ENCODE measurements at places on chromosomes 3 and 15.

DNA sequence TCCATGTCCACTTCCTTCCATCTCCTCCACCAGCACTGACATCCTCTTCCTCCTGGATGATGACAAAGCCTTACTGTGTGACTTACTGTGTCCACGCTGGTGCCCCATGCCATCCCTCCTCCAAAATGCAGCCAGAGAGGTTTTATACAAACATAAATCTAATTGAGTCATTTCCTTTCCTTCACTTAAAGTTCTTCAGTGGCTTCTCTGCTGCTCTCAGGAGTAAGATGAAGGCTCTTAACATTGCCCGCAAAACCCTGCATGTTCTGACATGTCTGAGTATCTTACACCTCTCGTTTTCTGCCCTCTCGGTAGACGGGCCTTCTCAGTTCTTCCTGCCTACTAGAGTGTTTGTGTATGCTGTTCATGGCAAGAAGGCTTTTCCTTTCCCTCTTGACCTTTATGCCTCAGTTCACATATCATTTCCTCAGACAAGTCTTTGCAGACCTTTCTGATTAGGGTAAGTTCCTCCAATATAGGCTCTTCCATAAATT lies 175.5 kb downstream of the CFAP20DC start:
- no peak for DNase-seq

- DNase-seq: no peak
Observed at GRCh38 chr3:80408030-80408721, 640.4 kb upstream of the ROBO1 start.

GRCh38 chr3:175940881-175941280 lies 1081.7 kb downstream of the NAALADL2 start:
- no peak for DNase-seq

- no peak for DNase-seq
Observed at GRCh38 chr15:42037656-42038055, 16.8 kb upstream of the PLA2G4E start.

DNA sequence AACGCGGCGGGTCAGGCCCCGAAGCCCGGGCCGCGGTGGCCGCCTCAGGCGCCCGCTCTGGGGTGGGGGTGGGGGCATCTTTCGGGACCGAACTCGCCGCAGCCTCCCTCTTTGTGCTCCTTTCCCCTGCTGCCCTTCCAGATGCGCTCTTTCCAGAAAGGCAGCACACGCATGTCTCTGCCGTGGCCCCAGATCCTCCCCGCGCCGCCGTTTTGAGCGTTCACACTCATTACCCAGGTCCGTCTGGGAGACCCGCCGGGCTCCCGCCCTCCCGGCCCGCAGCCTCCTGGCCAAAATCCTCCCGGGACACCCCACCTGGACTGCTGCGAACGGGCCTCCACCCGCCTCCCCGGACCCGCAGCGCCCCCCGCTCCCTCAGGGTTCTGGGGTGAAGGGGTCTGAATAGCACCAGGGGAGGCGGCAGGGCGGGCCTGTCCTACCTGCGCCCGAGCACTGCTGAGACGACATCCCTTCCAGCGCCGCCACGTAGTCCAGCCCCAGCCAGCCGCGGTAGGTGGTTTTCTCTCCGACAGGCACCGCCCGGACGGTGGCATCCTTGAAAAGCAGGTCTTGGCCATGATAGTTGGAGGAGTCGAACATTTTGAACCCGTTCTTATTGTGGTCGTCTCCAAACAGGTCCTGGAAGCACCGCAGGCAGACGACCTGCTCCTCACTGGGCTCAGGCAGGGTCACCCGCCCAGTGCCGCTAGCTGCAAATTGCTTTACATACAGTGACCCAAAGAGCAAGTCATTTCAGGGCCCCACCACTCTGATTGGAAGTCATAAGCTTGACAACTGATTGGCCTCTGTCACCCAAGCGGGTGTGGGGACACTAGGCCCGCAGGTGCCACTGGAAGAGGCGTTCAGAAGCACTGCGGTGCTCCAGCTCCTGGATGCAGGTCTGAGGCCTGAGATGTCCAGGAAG lies 25.9 kb downstream of the MELTF start:
- DNase-seq: no peak

DNA sequence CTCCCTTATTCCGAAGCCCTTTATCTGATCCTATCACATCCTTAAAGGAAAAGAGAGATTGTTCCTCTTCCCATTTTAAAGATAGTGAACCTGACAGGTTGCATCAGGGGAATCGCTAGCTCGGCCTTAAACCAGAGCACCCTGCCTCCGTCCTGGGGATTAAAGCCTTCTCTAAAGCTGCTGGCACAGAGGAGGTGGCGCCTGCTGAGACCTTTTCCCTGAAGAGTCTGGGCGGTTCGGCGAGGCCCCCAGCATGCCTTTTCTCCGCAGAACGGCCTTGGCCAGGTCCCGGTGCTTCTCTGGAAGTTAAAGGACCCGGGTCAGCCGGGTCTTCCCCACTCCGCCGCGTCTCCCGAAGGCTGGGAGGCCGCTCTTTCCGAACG lies 593 bp downstream of the FAM219B start:
- DNase-seq: no peak

- DNase-seq: no peak
Observed at GRCh38 chr15:67105065-67105951, 39.9 kb downstream of the SMAD3 start.

All from DMS 273 treated with DMSO at 0.1 percent for 48 hours (cell line).